ENCODE measurements at places on chromosomes 12 and 14.

- no peak for DNase-seq
Observed at GRCh38 chr14:77031759-77032490, 3.4 kb upstream of the IRF2BPL start.

DNA sequence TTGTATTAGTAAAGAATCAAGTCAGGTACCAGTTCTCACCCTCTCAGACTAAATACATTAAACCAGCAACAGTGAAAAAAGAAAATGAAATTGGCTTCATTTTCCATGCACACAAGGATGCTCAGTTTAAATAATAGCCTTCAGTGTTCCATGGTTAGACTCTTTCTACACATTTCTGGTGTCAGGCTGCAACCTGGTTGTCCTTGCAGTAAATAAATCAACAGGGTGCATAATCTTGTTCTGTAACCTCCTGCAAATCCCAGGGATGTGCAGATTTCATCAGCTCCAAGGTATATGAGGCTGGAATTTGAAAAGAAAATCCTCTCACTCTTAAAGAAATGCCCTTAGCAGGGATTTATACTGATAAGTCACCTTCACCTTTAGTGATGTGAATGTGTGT, 46.7 kb upstream of the BTG1 start:
- DNase-seq, result no peak

DNA sequence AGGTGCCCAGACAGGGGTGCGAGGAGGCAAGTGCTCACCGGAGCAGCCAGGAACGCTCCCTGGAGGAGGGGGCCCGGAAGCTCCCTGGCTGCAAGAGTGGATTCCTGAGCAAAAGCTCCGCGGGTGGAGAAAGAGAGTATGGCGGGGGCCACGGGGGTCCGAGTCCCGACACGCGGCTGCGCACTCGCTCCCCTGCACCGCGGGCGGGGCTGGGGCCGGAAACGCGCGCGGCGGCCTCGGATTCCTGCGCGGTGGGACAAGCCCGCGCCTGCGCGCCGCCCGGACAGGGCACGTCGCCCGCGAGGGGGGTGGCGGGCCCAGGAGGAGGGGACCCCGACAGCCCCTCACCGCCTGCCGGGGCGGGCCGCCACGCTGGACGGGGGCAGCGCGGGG, 27.8 kb upstream of the GPR132 start:
- no peak for DNase-seq

DNA sequence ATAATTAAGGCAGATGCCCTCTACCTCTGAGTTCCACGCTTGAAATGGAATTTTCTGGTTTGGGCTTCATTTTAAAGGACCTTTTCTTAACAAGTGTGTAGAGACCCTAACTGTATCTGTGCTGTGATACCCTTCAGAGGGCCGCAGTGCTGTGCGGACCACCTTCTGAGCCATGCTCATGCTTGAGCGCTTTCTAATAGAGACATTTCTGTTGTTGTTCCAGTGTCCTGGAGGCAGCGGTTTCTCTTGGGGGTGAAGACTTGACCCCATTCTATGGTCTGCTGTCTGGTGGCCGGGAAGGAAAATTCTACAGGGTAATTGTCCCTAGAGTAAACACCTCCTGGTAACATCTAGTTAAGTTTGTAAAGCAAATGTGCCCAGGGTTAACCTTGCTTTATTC, 46.7 kb upstream of the BCL7A start:
- DNase-seq, result no peak

DNA sequence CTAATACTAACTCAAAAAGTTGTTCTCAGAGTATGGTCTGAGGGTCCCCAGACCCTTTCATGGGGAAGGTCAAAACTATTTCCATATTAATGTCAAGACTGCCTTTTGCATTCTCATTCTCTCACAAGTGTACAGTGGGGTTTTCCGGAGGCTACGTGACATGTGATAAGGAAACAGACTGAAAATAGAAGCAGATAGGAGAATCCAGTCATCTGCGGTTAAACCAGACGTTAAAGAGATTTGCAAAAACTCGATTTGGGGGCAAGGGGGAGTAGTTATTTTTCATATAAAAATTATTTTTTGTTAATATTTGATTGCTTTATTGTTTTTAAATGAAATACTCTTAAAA, 1.0 kb upstream of the NAP1L1 start:
- DNase-seq, result no peak

- DNase-seq, result no peak
Observed at GRCh38 chr12:59374783-59375182, 221.0 kb upstream of the SLC16A7 start.

DNA sequence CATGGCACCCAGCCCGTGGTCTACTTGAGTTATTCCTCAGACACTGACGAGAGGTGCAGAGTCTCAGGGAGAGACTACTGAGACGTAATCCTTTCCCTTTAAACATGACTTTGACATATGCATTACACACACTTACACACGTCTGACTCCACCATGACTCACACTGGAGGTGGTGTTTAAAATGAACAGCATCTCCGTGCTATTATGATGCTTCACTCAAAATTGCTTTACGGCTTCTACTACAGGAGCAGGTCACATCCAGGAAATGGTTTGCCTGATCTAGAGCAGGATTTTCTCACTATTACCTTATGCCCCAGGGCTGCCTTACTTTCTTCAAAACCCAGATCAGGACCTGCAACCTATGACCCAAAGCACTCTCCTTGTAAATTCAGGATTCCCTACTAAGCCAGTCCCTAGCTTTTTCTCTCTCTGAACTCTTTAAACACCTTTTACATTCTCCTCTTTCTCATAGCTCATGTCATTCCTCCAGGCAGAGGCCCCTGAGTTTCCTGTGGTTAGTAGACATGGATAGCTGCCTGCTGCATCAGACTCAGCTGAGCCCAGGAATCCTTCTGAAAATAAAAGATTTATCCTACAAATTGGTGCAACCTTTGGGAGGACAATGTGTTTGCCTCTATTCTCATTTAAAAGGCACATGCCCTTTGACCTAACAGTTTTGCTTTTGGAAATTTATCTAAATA, 31.2 kb downstream of the TMCC3 start:
- DNase-seq, result no peak

GRCh38 chr12:42716491-42716891, 126.9 kb upstream of the PRICKLE1 start:
- no peak for DNase-seq

- DNase-seq, result no peak
Observed at GRCh38 chr12:69275471-69275891, 36.1 kb downstream of the CPSF6 start.

- DNase-seq, result no peak
Observed at GRCh38 chr12:46400406-46400805, 27.8 kb upstream of the SLC38A2 start.

GRCh38 chr12:68240079-68240478, 13.3 kb downstream of the IL22 start:
- no peak for DNase-seq

GRCh38 chr14:58138714-58139482, 13.1 kb downstream of the ARMH4 start:
- no peak for DNase-seq

- DNase-seq, result peak; percentile 27
Observed at GRCh38 chr12:1848745-1849144, 28.4 kb downstream of the LRTM2 start.

DNA sequence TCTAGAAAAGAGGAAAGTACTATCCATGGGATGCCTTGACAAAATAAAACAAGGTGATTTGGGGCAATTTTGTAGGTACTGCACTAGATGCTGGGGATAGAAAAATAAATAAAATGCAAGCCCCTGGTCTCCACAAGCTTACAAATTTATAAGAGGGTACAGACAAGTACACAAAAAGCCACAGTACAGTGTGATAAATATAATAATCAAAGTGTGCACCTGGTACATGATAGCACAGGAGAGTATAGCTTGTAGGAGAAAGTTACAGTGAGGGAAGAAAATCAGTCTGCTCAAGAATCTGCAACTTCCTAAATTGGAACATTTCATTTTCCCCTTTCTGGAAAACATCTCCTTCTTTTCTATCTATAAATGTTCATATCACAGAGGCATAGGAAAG, 3.0 kb upstream of the SSTR1 start:
- DNase-seq, result no peak

DNA sequence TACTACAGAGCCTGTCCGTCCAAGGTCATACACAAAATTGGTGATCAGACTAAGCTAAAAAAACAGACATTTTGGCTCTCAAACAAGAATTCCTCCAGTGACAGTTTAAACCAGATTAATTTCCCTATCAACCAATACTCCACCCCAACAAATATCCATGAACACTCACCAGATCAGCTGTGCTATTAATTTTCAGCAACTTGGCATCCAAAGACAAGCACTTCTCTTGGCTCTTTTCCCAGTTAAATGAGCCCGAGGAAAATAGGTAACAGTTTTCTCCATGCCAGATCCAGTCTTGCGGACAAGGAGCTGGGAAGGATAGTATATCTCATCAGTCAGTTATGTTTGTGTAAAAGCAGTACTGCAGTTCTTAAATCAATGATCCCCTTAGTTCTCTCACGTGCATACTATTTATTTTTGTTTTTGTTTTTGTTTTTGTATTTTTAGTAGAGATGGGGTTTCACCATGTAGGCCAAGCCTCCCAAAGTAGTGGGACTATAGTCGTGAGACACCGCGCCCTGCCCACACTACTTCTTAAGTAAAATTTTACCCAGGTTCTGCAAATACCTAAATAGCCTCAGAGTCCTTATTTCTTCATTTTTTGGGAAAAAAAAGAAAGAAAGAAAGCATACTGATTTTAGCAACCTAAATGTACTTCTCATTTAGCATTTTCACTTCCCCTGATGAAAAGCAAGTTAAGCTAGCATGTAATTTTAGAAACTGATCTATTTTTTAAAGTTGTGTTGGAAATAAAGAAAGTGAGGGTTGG, 11.1 kb downstream of the OLR1 start:
- no peak for DNase-seq

GRCh38 chr12:132530447-132530846, 40.5 kb downstream of the FBRSL1 start:
- DNase-seq, result no peak

- DNase-seq, result peak; percentile 77
Observed at GRCh38 chr12:64610079-64610659, at the start of gene RASSF3. RASSF3 (plus strand) TSS chr12:64610495; CDS start chr12:64610633, 138 bp downstream.

DNA sequence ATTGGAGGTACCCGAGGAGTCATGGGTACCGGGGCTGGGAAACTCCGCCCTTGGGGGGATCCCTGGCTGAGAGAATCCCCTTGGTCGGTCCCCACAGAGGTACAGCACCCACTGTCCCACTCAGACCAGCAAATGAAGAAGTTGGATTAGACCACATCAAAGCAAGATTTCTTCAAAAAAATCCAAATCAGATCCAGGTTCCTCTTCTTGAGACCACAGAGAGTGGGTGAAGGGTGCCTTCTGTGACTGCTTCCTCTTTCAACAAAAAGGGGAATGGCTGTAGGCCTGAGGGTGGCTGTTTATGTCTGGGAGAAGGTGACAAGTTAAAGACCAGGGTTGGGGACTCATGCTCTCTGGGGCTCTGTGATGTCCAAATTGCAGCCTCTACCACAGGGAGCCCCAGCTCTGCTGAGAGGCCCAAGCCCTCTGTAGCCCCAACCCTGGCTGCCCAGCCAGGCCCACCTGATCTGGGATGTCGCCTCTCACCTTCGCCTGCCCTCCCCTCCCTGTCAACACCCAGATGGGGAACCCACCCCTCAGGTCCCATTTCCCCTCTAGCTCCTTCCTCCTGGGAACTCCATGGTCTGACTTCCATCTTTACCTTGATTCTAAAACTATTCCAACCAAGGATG, 50.9 kb downstream of the ZFP36L1 start:
- no peak for DNase-seq

- DNase-seq, result peak; percentile 90
Observed at GRCh38 chr14:94394581-94395207, 6.3 kb upstream of the SERPINA1 start.

GRCh38 chr14:100012478-100013327, 52.5 kb upstream of the EVL start:
- no peak for DNase-seq

DNA sequence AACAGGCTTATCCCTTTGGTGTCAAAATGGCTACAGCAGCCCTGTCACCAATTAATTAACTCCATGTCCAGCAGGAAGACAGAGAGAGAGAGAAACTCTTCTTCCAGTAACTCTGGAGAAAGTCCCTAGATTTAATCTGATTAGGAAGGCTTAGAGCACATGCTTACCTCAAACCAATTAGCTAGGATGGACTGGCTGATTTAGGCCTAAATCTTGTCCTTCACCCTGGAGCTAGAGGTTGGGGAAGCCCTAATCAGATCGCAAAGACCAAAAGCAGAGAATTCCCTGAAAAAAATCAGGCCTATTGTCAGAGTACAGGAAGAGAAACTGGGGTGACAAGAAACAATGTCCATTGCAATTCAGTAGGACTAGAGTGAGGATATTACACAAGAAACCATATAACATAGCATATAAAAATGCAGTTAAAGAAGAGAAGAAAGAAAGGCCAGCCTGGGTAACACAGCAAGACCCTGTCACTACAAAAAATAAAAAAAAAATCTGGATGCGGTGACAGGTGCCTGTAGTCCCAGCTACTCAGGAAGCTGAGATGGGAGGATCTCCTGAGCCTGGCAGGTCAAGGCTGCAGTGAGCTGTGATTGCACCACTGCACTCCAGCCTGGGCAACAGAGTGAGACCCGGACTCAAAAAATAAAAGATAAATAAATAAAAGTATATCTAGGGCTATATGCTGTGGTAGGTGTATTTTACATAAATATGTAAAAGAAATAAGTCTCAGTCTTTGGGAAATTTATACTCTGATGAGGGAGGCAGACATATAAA, 34.9 kb upstream of the TUBA1A start:
- DNase-seq, result no peak

- DNase-seq, result no peak
Observed at GRCh38 chr14:70718383-70719118, 76.8 kb downstream of the TTC9 start.

GRCh38 chr14:97640031-97640430, 842.8 kb downstream of the VRK1 start:
- no peak for DNase-seq

DNA sequence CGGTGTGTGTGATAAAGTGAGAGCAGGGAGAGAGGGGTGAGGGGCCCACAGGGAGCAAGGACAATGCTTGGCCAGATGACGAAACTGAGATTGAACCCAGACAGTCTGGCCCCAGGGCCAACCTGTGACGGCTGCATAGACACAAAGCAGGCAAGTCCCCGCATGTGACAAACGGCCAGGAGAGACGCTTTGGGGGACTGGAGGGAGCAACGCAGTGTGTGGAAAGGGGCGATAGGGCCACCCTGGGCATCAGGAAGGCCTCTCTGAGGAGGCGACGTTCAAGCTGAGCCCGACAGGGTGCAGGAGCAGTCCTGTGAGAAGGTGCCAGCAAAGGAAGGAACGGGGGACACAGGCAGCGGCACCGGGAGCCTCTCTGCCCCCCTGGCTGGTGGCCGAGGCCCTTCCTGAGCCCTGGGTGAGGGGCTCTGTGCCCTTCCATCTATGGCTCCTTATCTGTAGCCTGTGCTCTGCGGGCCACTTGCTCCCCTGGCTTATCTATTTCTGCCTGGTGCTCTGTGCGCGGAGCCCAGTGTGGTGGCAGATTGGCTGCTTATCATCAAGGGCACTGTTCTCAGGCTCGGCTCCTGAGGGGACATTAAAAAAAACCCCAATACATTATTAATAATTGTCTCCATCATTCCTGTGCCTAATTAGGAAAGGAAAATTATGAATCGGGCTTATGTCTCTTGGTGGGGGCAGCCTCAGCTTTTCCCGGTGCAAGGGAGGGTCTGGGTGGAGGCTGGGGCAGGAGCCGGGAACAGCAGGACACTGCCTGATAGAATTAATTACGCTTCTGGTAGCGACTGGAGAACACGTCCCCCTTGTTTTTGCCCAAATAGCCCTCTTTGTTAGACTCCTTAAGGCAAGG, 39.8 kb downstream of the PRIMA1 start:
- no peak for DNase-seq

Measured in left lobe of liver (tissue), 2 donors.